Bronchial epithelial cell (primary cell): ENCODE measurements at places on chromosomes 4 and X. TPM values are rescaled to one million over a fixed set of nuclear protein-coding genes. Genes with fewer than 3 reads are reported as not detected.

- no peak for DNase-seq
Observed at GRCh38 chr4:155140889-155141288, 67.5 kb upstream of the NPY2R start.

DNA sequence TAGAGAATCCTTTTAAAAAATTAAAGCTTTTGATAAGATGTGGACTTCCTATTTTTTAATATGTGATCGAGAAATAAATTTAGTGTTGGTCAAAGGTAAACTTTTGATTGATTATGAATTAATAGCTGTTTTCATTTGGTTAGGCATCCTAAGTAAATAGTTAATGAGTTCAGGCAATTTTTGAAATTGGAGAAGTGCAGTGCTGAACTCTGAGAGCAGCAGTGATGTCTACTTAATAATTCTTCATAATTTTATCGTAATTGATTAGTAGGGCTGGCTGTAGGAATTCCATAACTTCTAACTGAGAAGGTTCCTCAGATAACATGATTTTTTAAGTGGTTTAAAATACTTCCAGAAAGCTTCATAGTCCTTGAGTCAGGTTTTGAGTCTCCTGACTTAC, 1.5 kb downstream of the MND1 start:
- no peak for DNase-seq

DNA sequence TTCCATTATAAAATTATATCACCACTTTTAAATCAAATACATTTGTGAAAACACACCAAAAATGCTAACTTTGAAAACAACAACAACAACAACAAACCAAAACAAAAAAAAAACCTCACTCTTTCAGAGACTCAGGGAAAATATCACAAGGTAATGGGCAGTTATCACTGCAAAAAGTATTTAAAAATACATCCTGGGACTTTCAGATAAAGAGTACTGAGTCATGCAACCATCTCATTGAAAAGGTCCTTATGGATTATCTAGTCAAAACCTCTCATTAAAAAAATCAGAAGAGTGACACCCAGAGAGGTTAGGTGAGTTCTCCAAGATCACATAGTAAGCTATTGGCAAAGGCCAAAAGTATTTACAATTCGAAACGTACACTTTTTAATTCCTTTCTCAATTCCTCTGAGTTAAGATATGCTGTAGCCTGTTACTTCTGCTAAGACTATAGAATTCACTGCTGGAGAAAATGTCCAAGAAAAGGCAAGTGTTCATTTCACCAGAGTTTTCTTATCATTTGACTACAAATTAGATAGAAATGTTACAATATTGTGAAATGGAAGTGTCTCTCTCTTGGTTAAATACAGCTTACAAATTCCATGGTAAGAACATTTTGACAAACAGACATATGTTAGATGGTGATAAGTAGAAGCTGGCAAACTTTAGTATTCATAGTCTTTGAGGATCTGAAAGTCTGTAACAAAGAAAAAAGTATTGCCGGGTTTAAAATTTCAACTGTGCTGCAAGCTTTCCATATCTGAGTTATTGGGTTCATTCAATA, 9.3 kb downstream of the STX18 start:
- DNase-seq, result no peak

RHOH gene
- 0.13 and 0.53 TPM in 2 replicates for total RNA-seq

- DNase-seq, result no peak
Observed at GRCh38 chrX:12811658-12812057, 20.4 kb downstream of the PRPS2 start.

- DNase-seq, result peak; percentile 26
Observed at GRCh38 chrX:14032406-14032805, 2.7 kb upstream of the GEMIN8 start.

- no peak for DNase-seq
Observed at GRCh38 chr4:52038103-52038912, at the start of gene SGCB. TSS of gene SGCB (minus strand) at chr4:52038299. CDS start at chr4:52038259, 40 bp downstream.

RAB40A gene
- under 0.01 and 0.13 TPM in 2 replicates for total RNA-seq
